ENCODE measurements at places on chromosomes 7 and 10.
A peak's percentile ranks its signal among the peaks of the same experiment; 100 is the strongest.

DNA sequence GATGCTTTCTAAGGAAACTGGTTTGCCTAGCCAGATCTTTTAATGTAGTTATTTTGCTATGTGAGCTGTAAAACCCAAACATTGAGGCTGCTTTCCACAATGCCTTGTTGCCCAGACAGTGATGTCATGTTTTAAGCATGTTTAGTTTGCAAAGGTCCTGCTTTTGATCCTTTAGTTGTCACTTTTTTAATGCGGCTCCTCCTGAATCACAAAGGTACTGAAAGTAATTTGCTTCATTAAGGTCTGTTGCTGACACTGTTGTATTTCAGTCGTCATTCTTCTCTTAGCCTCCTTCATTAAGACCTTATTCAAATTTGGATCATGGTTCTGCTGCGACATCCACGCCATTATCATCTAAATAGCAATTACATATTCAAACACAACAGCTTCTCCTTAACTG, 10.6 kb downstream of the RPA3 start:
- DNase-seq, result no peak

- DNase-seq, result no peak
Observed at GRCh38 chr7:90892213-90892612, 296.1 kb downstream of the CDK14 start.

DNA sequence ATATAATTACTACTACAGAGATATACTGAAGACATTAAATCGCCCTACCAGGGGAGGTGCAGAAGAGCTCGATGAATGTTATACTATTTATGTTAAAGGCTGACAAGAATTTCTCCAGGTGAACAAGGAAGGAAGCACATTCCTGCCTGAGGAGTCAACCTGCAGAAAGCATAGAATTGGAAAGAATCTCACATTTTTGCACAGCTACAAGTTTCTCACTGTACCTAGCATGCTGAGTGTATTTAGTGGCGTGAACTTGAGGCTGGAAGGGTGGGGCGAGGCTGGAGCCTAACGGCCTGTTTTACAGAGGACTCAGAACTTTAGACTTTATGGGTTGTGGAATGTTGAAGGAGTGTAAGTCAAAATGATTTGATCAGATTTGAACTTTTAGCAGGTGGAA, 373.6 kb upstream of the LRGUK start:
- DNase-seq, result no peak

DNA sequence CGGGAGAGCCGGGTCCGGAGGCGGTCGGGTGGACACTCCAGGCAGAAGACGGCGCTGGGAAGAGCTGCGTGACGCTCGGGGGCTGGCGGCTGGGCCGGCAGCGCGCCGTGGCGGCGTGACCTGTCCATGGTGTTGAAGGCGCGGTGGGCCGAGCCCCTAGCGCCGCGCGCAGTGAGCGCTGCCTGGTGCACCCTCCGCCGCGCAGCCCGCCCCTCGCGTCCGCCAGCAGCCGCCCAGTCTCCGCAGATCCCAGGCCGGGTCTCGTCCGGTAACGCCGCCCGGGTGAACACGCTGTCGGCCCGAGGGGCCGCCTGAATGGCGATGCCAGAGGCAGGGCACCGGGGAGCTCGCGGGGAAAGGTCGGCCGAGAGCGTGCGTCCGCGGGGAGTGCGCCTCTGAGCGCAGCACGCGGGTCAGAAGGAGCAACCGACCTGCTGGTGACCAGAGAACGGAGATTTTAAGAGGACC, 657 bp upstream of the TMEM178B start:
- peak; percentile 64 for DNase-seq

DNA sequence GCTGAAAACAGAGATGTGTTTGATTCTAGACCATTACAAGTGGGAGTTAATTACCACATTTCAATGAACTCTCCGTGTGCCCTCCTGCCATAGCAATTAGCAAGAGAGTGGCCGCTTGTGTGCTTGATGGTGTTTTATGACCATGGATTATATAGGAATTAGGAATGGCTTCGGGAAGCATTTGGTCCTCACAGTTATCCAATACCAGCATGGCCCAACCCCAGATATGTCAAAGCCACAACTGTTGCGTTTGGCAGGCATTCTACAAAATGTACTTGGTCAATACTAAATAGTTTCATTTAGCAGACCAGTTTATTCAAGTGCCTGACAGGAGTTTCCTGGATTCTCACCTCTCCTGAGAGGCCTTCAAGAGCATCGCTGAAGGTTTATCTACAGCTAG, 509.0 kb upstream of the GALNT17 start:
- no peak for DNase-seq

DNA sequence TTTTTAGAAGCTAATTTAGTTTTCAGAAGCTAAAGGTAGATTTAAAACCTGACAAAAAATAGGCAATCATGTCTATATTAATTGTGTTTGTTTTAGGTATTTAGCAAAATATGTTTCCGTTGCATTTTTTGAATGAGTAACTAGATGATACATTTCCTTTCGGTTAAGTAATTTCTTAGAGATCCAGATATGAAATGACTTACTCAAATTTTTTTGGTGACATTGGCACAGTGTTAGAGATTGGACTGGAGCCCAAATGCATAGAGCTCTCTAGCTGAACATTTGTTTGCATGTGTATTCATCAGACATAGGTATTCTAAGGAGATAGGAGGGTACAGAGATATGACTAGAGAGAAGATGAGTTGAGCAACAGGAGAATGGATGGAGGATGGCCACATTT, 1.9 kb downstream of the BUB3 start:
- no peak for DNase-seq

DNA sequence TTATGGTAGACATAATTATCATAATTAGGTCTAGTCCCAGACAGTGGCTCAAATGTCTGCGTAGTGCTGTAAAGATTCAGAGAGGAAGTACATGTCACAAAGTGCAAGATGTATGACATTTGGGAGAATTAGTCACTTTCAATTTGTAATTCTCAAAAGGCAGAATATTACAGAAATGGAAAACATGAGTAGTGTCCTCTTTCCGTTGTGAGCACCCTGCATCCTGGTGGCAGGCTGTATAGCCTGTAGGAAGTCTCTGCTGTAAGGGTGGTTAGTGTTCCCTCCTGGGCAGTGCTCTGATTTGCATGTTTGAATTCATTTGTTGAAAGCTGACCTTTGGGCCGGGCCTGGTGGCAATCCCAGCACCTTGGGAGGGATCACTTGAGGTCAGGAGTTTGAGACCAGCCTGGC, 17.0 kb downstream of the CDK14 start:
- no peak for DNase-seq

DNA sequence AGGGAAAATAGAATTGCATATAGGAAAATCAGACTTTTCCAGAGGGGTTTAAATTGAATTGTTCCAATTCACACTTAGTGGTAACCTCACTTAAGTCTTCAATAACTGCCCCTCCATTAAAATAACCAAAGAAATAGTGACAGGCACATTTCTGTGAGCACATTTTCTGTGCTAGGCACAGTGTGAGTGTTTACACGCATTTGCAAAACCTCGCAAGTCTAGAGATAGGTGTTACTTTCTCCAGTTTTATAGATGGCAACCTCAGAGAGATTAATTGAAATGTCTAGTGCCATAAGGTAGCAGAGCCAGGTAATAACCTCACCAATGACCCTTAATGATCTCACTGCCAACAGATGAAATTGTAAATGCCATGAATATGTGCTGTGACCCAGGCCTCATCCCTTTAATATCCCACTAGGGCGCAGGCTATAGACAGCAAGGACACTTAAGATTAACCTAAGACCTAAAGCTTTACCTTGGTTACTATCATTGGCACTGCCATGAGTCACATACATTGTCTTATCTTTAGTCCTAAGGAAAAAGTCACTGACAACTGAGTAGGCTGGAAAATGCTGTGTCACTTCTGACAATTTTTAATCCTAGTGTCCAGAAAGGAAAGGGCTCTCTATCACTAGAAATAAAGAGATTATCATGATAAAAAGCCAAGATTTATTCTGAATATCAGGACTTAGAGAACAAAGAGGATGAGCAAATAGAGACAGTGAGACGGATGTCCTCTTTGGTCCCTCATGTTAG, 187.8 kb downstream of the PPP1R17 start:
- no peak for DNase-seq

GRCh38 chr7:236967-237366, 44.6 kb downstream of the FAM20C start:
- no peak for DNase-seq

DNA sequence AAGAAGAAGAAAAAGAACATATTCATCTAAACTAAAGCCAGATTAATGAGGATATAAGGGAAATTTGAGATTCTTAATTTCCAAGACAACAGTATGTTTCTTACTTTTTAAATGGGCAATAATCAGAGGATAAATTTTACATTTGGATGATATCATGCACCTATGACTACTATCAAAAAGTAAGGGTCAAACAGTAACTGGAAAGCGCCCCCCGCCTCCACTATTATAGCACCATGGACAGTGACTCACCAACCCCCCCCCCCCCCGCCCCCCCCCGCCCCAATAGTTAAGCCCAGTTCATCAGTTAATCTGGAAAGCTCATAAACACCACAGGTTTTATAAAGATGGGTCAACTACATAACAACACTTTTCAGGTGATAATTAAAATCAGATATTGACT, 194.3 kb upstream of the DGKB start:
- no peak for DNase-seq

GRCh38 chr10:128817636-128818035, 649.4 kb upstream of the MGMT start:
- DNase-seq, result no peak

DNA sequence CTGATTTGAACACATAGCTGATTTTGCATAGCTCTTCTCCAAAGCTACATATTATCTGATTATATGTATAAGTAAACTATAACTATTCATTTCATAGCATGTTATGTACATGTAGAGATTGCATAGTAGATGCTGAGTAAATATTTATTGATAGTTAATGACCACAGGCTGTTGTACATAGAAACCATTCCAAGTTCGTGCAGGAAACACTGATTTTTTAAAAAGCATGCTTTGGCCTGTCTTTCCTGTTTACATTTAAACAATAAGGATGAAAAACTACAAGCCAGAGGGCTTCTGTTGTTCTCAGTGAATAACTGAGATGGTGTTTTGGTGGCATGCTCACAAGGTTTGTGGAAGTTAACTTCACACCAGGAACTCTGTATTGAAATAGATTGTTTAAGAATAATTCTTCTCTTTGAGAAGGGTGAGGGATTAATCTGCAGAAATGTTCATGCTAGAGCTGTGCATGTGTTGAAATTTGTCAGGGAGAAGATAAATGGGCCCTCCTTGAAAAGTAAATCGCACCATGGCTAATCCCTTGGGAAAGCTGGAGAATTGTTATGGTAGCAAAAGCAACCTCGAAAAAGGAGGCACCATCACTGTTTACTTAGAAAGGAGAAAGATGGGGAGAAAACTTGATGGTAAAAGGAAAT, 120.2 kb upstream of the SP8 start:
- DNase-seq, result no peak

DNA sequence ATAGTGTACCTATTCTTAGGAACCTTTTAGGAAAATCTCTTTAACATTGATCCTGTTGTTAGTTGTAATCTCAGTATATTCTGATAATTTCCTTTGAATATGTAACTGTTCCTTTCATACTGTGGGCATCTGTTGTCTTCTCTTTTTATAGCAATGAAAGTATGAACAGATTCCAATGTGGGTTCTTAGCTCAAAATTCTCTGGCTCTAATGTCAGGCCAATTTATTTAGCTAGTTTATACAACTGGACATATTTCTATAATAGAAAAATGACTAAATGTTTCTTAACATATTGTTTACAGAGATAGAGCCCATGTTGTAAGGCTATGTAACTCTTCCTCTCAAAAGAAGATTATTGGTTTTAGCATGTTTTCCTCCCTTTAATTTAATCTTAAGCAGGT, 363.2 kb downstream of the AUTS2 start:
- no peak for DNase-seq

- DNase-seq, result no peak
Observed at GRCh38 chr10:87928996-87929395, 65.6 kb downstream of the PTEN start.

DNA sequence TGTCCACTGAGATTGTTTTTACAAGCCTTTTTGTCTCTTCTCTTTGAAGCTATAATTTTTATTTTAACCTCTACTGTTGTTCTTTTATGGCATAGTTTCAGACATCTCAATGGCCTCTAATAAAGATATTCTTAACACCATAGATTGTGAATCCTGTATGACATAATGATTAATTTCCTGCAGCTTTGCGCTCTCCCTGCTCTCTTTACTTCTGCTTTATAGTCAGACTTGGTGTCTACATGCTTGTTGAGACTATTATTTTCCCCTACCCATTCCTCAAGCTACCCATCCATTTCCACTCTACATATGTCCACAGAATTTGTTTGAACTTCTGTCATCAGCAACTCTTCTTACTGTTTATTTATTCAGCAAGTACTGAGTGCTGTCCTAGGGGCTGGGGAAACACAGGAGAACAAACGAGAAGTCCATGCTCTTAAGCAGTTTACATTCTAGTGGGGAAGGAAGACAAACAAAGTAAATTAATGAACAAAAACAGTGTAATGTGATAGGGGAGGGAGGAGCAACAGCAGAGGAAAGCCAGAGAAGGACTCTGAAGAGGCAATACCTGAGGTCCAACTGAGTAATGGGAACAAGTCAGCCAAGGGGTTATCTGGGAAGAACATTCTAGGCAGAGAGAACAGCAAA, 110.1 kb downstream of the CDK14 start:
- DNase-seq, result no peak

GRCh38 chr10:121910673-121911420, 17.0 kb downstream of the ATE1 start:
- no peak for DNase-seq

DNA sequence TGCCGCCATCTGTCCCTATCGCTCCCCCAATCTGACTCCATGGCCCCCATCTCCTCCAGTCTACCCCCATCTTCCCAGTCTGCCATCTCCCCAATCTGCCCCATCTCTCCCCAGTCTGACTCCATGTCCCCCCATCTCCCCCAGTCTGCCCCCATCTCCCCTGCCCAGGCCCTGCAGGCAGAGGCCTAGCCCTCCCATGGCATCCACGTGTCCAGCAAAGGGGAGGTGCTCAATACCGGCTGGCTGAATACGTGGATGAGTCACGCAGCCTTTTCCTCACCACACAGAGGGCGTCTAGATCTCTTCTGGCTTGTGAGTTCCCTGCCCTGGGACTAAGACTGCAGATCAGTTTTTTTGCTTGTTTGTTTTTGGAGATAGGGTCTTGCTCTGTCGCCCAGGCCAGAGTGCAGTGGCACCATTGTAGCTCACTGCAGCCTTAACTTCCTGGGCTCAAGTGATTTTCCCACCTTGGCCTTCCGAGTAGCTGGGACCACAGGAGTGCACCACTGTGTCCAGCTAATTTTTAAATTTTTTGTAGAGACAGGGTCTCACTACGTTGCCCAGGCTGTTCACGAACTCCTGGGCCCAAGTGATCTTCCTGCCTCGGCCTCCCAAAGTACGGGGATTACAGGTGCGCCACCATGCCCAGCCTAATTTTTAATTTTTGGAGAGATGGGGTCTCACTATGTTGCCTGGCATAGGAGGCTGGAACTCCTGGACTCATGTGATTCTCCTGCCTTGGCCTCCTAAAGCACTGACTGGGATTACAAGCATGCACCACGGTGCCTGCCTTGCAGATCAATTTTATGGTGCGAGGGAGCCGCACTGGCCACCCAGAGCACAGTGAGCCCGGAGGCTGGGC, 15.3 kb upstream of the GPR146 start:
- DNase-seq, result peak; percentile 89

Data from upper lobe of right lung (tissue), 1 donor.